GM23338 (cell line): ENCODE measurements at places on chromosomes 3 and 15. TPM values are rescaled to one million over a fixed set of nuclear protein-coding genes. Genes with fewer than 3 reads are reported as not detected.

The ANKUB1 gene
- total RNA-seq: not detected in 2 replicates

GRCh38 chr15:46111730-46112129 is 476.9 kb downstream of the SQOR start:
- no peak overlapping the region for H3K27ac ChIP-seq
- no peaks in the 10 kb centered on the region for H3K27me3 ChIP-seq
- no peak overlapping the region for H3K4me3 ChIP-seq
- no peaks in the 10 kb centered on the region for H3K4me1 ChIP-seq
- no peak for DNase-seq
- H3K36me3 ChIP-seq: 0 out of 2 replicates have a peak, but pooled peaks cover 4% of the 10 kb centered on the region

- no peaks in the 10 kb centered on the region for H3K27me3 ChIP-seq
- no peak overlapping the region for H3K4me3 ChIP-seq
- no peak overlapping the region for H3K27ac ChIP-seq
- H3K4me1 ChIP-seq: no peaks in the 10 kb centered on the region
Observed at GRCh38 chr3:195095704-195096036, 175.3 kb downstream of the XXYLT1 start.

DNA sequence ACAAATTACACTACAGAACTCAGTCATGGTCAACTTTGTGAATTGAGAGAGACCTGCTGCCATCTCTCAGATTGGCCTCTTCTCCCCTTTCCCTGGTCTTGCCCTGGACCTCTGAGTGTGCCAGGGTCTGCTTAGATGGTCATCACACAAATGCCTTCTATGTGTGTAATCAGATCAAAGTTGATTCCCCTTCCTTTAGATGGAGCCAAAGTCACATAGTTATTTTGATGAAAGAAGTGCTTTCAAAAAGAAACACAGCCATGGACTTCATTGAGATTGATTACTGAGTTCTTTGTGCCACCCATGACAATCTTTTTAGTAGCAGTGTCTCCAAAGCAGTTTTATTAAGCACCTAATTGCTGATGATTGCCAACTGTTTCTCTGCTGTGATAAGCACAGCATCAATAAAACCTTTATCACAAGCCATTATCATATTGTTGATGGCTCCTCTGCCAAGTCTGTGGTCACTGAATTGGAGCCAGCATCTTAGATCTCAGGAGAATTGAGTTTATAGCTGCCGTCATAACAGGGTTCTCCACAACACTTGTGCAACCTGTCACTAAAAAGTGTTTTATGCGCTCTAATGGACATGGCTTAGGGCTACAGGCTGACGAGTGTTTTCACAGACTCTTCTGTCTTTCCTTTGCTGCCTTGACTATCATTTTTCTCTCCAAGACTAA is 149.7 kb upstream of the NUDT16 start:
- no peaks in the 10 kb centered on the region for H3K27me3 ChIP-seq
- H3K4me3 ChIP-seq: no peak overlapping the region
- no peaks in the 10 kb centered on the region for H3K36me3 ChIP-seq
- H3K27ac ChIP-seq: no peak overlapping the region
- DNase-seq: peak; percentile 10

DNA sequence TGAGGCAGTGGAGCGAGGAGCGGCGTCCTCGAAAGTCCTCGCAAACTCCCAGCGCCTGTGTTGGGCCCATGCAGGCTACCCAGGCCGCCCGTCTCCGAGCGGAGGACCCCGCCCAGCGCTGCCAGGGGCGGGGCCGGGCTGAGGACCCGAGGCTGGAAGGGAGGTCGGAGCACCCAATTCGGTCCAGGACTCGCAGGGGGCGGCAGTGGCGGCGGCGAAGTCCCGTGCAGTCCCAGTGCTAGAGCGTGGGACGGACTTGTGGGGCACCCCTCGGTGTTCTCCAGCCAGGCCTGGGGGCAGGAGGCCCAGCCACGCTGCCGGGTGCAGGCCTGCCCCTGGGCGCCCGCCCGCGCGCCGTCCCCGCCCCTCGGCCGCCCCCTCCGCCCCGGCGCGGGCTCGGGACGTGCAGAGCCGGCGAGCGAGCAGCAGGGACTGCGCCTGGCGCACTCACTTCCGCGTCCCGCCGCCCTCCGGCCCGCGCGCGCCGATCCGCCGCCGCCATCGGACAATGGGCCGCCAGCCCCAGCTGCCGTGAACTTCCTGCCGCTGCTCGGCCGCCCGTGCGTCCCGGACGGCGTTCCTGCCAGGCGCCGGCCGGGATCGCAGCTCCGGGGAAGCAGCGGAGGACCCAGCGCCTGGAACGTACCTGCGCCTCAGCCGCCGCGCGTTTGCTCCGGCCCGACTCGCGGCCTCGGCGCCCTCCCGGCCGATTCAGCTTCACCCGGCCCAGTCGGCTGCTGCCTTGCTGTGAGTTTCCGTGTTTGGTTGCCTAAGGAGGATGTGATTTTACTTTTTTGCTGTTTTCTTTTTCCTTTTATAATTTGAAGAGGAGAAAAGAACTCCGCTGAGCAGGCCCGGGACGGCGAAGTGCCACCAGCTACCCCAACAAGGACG is 596 bp upstream of the LIMD1 start:
- H3K27ac ChIP-seq: peak overlapping the region; percentile 85; the same call in 1 of the 2 replicates
- peaks cover 3% of the 10 kb centered on the region; the same call in 1 of the 2 replicates for H3K36me3 ChIP-seq
- H3K4me3 ChIP-seq: peak overlapping the region; percentile 82
- DNase-seq: peak; percentile 85
- H3K4me1 ChIP-seq: peaks cover 28% of the 10 kb centered on the region

The SPSB4 gene
- 20.1 and 25.9 TPM in 2 replicates for total RNA-seq

DNA sequence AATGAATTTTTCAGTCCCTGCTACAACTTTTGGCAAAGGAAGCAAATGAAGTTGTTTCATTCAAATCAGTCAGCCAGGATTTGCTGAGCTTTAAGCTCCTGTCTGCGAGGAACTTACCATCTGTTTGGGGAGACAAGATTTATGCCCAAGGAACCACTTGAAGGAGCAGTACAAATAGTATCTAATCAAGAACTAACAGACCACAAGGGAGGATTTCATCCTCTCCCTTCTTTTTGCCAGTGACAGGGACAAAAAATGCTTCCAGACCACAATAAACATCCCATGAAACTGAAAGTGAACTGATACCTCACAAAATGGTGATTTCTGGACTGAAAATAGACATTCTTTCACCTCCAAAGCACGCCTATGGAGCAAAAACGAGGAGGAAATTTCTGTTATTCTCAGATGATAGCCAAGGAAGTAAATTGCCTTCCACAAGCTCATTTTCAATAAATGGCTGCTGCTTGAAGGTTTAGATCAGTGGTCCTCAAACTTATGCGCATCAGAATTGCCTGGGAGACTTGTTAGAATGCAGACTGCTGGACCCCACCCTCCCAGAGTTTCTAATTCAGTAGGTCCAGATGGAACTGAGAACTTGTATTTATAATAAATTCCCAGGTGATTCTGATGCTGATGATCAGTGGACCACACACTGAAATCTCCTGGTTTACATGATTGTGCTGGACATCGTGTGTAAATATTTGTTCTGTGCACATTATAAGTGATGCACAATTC is 202.4 kb upstream of the GADL1 start:
- H3K36me3 ChIP-seq: no peaks in the 10 kb centered on the region
- no peaks in the 10 kb centered on the region for H3K4me1 ChIP-seq
- no peak overlapping the region for H3K4me3 ChIP-seq
- H3K27ac ChIP-seq: no peak overlapping the region
- no peaks in the 10 kb centered on the region for H3K27me3 ChIP-seq
- no peak for DNase-seq

DNA sequence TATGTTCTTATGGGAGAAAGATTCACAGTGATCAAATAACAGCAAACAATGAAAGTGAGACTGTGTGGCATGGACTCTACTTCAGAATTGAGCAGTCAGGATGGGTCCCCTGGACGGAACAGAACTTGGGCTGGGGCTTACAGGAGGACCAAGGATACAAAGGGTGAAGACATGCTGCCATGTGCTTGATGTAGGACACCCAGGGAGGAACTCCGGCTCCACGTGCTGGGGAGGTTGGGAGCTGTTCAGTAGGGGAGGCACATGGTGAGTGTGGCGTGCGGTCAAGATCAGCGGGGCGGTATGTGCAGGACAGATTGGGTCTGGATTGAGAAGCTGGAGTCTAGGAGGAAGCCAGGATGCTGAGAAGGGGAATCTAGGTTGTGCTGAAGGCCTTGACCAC is 32.6 kb downstream of the PPCDC start:
- H3K4me3 ChIP-seq: no peak overlapping the region
- H3K4me1 ChIP-seq: no peaks in the 10 kb centered on the region
- H3K27ac ChIP-seq: no peak overlapping the region
- H3K36me3 ChIP-seq: no peaks in the 10 kb centered on the region

GRCh38 chr3:126491221-126492013 is 15.7 kb upstream of the ZXDC start:
- H3K4me1 ChIP-seq: no peaks in the 10 kb centered on the region
- no peaks in the 10 kb centered on the region for H3K27me3 ChIP-seq

- peaks cover 18% of the 10 kb centered on the region for H3K27me3 ChIP-seq
- no peaks in the 10 kb centered on the region for H3K4me1 ChIP-seq
- DNase-seq: no peak
Observed at GRCh38 chr15:100350434-100351226, 8.9 kb upstream of the ADAMTS17 start.

GRCh38 chr3:168981396-168981795 is 682.1 kb downstream of the MECOM start:
- no peak overlapping the region for H3K27ac ChIP-seq
- no peak overlapping the region for H3K4me3 ChIP-seq
- H3K27me3 ChIP-seq: no peaks in the 10 kb centered on the region

DNA sequence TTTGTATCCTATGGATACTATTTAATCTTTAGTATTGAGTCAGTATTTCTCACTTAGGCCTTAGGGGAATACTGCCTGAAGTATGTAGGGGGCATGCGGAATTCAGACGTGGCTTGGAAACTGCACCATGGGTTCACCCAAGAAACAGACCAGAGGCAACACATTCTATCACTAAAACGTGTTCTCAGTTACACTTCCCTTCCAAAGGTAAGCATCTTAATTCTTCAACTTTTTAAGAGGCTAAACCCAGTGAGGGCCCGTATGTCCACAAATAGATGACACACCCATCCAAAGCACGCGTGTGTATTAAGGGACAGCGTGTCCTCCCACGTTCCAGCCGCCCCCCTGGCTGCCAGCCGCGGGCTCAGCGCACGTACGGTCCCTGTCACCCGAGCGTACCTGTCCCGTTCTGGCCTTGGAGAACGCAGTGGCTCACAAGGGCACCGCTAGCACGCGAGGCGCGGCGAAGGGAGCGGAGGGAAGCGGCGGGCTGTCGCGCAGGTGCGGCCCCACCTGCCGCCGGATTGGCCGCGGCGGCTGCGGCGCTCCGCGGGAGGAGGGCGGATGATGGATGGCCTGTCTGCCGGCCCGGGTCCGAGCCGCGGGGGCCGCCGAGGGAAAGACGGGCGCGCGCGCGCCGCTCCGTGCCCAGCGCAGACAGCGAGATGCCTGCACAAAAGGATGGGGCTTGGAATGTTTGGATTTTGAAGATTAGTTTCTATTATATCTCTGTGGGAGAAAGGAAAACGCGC is 1003.9 kb upstream of the NR2F2 start:
- peak; percentile 57 for DNase-seq
- peaks cover 6% of the 10 kb centered on the region; the same call in 1 of the 2 replicates for H3K4me1 ChIP-seq
- H3K27ac ChIP-seq: no peak overlapping the region
- H3K36me3 ChIP-seq: no peaks in the 10 kb centered on the region

The FEZF2 gene
- total RNA-seq: 0.50 TPM in 1 of 2 replicates, not detected in the other

- H3K27me3 ChIP-seq: no peaks in the 10 kb centered on the region
- H3K36me3 ChIP-seq: no peaks in the 10 kb centered on the region
- no peak overlapping the region for H3K27ac ChIP-seq
- DNase-seq: no peak
Observed at GRCh38 chr3:44885618-44886017, 11.2 kb downstream of the TGM4 start.
